Aorta (tissue), 5 donors: ENCODE measurements at places on chromosomes 16 and 17.

DNA sequence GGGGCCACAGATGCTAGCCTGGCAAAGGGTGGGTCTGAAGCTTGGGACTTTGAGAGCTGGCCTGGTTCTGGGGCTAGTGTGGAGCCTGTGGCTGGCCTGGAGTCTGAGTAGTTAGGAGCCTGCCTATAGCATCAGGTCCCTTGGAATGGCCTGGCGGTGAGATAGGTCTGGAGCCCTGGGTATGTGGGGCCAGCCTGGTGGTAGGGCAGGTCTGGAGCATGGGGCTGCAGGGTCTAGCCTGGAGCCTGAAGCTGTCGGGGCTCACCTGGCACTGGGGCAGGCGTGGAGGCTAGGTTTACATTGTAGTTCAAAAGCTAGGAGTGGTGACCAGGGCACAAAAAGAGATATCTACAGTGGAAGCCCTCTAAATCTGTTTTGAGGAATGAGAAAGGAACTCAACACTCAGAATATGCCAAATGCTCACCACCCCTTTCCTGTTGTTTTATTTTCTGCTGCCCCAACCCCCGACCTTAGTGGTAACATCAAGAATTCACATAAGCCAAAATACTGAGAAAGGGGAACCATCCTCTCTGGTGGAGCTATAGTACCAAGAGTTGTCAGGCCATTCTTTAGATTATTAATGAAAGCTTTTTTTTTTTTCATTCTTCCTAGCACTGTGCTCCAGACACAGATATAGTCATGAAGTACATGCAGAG, 100.3 kb downstream of the TANC2 start:
- DNase-seq, result no peak

- DNase-seq, result no peak
Observed at GRCh38 chr17:7060165-7060891, 16.4 kb upstream of the SLC16A11 start.

- no peak for DNase-seq
Observed at GRCh38 chr17:64749306-64749705, 87.2 kb upstream of the SMURF2 start.

DNA sequence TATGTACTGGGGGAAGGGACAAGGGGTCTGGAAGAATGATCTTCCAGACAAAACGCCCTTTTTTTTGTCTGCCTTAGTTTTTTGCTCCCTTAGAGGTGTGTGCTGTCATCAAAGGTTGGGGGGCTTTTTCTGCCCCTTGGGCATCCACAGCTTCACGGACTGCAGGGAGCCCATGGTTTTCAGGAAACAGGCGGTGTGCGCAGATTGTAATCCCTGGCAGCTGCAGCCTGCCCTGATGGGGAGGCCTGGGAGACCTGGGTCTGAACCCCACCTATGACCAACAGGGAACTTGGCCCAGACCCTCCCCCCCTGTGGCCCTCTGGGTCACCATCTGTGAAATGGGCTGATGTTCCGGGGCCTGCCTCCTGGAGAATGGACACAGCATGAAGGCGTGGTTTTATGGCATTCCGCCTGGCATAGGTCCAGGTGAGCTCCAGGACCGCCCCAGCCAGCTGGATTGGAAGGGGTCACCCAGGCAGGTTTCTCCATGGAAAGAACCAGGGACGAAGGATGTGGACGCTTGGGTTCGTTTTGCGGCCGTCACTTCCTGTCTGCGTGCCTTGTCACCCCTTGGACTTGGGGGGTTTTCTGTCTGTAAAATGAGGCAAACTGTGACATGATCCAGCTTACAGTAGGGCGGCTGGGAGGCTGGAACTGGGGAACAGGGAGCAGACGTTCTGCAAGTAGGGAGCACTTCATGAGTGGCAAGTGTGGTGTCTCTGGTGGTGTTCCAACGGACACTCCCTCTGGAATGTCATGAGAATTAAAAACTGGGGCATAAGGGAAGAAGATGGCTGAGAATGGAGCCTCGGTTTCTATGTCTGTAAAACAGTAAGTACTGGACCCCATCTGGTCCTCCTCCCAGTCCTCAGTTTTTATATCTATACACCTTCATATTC, 1.5 kb downstream of the CPNE2 start:
- no peak for DNase-seq

DNA sequence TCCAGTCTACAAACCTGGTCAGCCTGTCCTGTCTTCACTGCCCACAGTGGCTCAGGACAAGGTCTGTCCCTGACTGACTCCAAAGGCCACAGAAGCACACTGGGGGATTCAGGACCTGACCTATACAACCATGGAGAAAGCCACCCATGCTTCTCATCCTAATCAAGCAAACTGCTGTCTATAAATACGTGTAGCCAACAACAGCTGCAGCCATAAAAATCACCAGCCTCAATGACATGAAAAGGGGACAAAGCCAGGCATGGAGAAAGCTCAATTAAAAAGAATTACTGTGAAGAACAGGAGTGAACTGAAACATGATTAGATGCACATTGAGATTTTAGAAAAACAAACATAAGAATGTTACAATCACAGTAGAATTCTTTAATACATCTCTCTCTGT, 170.1 kb downstream of the CDK5R1 start:
- no peak for DNase-seq

- DNase-seq, result no peak
Observed at GRCh38 chr17:65222214-65222738, 85.1 kb downstream of the RGS9 start.

DNA sequence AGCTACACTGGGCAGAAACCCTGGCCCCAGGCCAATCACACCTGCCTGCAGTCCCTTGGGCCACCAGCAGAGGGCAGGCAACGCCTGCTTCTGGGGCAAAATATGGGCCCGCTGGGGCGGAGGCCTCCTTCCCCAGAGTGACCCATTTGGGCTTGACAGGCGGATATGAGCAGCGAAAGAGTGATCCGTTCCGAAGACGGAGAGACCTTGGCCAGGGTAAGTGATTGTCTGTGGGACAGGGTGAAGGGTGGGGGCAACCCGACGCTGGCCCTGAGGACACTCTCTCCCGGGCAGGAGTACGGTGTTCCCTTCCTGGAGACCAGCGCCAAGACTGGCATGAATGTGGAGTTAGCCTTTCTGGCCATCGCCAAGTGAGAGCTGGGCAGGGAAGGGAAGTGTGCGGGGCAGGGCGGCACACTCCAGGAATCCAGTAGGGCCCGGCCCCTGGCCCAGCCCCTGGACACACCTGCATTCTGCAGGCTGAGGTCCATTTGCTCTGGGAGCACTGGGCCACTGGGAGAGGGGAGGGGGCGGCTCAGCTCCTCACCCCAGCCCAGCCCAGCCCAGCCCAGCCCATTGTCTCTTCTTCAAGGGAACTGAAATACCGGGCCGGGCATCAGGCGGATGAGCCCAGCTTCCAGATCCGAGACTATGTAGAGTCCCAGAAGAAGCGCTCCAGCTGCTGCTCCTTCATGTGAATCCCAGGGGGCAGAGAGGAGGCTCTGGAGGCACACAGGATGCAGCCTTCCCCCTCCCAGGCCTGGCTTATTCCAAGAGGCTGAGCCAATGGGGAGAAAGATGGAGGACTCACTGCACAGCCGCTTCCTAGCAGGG, 3.5 kb upstream of the NHERF1 start:
- DNase-seq, result peak; percentile 95
